ENCODE measurements at places on chromosomes 4 and X.

DNA sequence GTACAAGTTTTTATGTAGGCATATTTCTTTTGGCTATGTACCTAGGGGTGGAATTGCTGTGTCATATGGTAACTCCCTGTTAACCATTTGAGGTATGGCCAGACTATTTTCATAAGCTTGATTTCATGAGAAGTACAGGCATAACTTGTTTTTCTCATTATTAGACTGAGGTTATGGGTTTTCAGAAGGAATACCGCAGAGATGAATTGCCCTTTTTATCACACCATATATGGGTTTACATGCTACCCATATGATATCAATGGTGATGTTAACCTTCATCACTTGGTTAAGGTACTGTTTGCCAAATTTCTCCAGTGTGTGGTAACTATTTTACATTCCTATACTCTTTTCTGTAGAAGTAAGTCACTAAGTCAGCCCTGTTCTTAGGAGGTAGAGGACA lies 23.5 kb downstream of the RAB40A start:
- no peak for DNase-seq

- no peak for DNase-seq
Measured at GRCh38 chr4:53505947-53506346, 85.3 kb downstream of the LNX1 start.

DNA sequence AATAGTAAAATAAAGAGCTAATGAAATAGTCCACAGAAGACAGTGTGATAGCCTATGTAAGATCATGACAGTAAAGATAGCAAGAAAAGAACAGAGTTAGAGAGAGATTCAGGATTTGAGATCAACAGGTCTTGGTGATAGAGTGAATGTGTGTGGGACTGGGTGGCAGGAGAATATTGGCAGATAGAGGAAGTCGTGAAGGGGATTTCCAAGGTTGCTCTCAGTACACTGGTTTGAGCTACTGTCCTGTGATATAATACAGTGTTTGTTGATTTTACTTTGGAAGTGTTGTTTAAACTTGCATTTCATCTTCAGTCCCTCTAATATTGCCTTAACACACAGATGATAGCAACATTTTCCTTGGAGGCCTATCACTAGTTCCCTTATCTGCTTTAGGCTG lies 44.1 kb downstream of the DTHD1 start:
- no peak for DNase-seq

DNA sequence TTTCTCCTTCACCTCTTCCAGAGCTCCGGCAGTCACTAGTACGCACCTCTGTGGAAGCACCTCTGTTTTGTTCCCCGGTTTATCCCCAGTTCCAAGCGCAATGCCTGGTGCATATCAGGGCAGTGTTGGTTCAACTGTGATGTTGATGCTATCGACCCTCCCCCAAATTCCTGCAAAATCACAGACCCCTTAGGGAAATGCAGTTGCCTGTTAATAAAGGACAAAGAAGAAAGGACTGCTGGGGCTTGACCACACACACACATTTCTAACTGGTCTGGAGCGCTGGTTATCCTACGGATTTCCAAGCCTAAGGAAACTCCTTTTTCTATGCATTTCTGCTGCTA lies 530 bp upstream of the NMU start:
- DNase-seq: no peak

DNA sequence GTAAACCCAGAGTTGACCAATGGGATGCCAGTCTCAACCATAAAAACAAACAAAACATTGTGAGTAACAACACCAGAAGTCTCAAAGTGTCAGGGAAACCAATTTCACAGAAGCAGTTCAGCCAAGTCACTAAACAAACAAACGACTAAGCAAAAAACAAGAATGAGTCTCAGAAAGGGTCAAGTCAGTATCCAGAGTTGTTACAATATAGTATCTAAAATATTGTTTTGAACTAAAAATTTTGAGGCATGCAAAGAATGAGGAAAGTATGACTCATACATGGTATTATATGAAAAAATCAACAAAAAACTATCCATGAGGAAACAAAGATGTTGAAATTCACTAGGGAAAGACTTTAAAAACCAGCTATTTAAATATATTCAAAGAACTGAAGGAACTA lies 70.6 kb downstream of the AR start:
- no peak for DNase-seq
